ENCODE measurements at places on chromosomes 5 and 9. TPM values are rescaled to one million over a fixed set of nuclear protein-coding genes. Genes with fewer than 3 reads are reported as not detected.

Gene ENC1
- 100 TPM for total RNA-seq

Gene CARTPT
- total RNA-seq, result not detected

DNA sequence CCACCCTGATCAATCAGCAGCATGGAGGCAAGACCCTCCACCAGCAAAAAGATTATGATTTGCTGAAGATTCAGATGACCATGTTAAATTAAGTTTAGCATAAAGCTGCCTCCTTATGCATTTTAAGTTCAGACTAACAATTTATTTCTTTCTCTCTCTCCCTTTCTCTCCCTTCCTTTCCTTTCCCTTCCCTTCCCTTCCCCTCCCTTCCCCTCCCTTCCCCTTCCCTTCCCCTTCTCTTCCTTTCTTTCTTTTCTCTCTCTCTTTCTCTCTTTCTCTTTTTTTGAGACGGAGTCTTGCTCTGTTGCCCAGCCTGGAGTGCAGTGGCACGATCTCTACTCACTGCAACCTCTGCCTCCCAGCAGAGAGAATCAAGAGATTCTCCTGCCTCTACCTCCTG, 1.4 kb upstream of the MELK start:
- DNase-seq, result no peak

- no peak for DNase-seq
Observed at GRCh38 chr5:3230254-3230653, 365.4 kb upstream of the IRX1 start.

DNA sequence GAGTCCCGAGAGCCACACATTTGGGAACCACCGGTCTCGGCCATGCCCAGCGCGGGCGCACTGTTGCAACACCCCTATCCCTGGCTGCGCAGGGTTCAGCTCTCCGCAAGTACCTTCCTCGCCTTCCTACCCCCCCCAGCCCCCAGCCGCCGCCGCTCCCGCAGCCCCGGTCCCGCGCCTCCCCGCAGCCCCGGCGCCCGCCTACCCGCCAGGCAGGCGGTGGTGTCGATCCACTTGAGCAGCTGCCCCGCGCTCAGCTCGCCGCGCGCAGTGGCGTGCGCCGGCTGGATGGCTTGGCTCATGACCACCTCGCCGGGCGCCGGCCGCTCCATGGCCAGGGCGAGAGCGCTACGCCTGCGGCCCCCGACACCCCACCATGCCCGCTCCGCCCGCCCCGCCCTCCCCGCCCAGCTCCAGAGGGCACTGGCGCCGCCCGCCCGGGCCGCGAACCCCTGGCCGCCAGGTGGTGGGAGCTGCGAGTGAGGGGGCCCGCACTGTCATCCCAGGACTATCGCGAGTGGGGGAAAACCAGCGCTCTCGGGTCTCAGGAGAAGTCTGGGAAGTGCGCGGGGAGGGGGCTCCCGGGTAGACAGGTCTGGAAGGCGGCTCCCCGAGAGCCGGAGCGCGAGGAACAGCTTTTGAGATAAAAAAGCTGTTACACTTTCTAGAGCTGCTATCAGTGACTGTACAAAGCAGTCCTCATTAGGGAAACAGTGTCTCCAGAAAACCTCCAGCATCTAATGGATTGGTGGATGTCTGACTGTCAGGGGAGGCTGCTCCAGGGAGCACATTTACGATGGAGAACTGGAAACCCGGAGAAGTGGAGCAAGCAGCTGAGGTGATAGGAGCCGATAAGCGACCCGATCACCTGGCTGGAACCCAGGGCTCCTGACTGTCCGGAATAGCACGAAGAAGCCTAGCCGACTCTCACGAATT, at the start of gene ACOT12:
ACOT12 (minus strand) TSS at position 352 of the 936 bp plus-strand sequence; CDS start at position 332, 20 bp downstream.
- peak; percentile 31 for DNase-seq

Measured in Calu3 (cell line).